ENCODE measurements at places on chromosomes 3 and 15. TPM values are rescaled to one million over a fixed set of nuclear protein-coding genes. Genes with fewer than 3 reads are reported as not detected.

DNAJC13 gene
- 30.5 TPM for total RNA-seq

TRPM1 gene
- total RNA-seq = not detected

CYP1A2 gene
- not detected for total RNA-seq

RTP1 gene
- not detected for total RNA-seq

CYP8B1 gene
- total RNA-seq = not detected

CDHR4 gene
- total RNA-seq = not detected

RTP4 gene
- total RNA-seq = 8.0 TPM

NDUFB5 gene
- total RNA-seq = 23.9 TPM

CPN2 gene
- total RNA-seq = not detected

GRCh38 chr3:190558316-190558715, 44.4 kb downstream of the IL1RAP start:
- DNase-seq = no peak

DNA sequence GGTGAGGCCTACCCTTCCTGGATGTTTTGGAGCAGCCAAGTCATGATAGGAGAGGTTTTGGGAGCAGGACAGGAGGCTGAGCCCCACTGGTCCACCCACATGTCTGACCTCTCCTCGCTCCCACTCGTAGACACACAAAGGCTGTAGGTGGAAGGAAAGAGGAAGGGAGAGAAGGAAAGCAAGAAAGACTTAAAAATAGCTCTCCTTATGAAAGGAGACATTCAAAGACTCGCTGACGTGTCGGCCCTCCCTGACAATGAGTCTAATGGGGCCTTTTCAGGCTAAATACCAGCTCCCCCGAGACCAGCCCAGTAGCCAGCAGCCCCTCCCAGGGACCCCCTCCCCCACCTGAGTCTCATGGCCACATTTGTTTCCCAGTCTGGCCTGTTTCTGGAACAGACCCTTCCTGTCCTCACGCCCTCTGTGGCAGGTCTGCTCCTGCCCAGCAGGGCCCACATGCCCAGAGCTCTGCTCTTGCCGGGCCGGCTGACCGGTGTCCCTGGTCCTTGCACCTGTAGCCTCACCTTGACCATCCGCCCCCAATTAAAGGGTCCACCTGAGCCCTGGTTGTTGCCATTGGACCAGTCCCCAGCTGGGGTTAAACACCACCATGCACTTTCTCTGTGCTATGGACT, 49.3 kb downstream of the FGD5 start:
- DNase-seq = no peak

DNA sequence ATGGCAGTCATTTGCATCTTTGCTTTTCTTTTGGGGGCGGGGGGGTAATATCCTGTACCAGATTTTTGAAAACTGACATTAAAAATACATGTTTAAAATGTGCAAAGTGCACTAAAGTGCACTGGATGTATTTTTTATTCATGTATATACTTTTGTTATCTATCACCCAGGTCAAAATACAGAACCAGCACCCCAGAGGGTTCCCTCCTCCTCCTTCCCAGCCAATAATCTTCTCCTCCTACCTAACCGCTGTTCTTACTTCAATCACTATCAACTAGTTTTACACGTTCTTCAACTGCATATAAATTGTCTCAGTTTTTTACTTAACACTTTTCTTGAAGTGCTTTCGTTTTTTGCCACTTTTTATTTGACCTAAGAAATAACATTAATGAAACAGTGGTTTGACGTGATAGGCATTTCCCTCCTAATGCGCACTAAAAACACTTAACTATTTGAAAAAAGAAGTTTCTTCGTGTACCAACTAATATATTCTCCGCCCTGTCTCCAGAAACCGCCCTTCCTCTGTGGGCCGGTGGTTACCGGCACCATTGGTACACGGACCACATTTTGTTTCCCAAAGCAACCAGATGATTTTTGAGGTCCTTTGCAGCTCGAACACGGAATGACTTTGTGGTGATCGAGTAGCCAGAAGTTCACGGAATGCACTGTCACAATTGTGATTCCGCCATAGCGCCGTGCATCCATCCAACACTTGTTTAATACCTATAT, 836 bp upstream of the AKAP13 start:
- DNase-seq = peak; percentile 82

GRCh38 chr3:10575601-10576160, 70.3 kb upstream of the ATP2B2 start:
- DNase-seq = no peak

GRCh38 chr15:85100186-85100937, 118.7 kb downstream of the PDE8A start:
- peak; percentile 50 for DNase-seq

DNA sequence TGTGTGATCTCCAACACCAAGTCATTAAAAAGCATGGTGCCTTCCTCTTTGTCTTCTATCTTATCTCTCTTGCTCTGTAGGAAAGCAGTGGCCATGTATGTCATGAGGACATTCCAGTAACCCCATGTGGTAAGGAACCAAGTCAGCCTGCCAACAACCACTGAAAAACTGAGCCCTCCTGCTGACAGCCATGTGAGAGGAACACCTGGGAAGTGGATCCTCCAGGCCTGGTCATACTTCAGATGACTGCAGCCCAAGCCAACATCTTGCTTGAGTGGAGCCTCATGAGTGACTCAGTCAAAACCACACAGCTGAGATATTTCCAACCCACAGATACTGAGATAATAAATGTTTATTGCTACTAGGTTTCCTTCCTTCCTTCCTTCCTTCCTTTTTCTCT, 597.3 kb downstream of the ZIC1 start:
- DNase-seq = no peak

GRCh38 chr3:125271127-125271526, 58.6 kb upstream of the SLC12A8 start:
- DNase-seq = no peak

GRCh38 chr15:72902245-72902918, 118.8 kb upstream of the ADPGK start:
- DNase-seq = no peak

DNA sequence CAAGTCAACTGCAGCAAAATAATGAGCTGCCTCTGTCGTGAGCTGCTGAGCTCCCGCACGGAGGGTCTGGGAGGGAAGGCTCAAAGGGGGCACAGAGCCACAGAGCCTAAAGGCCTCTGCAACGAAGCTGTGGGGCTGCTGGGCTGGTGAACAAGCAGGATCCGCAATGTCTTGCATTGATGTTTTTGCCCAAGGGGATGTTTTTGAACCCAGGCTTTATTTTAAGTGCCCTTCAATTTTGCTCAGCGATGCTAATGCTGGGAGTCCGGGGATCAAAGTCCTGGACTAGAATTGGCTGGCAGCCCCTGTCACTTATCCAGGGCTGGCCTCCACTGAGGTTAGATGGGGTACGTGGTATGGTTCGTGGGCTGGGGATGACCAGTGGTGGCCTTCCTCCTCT, 240.0 kb downstream of the VPS13C start:
- DNase-seq = no peak

- no peak for DNase-seq
These were observed 47.6 kb downstream of the RHCG start for GRCh38 chr15:89448825-89449224.

DNA sequence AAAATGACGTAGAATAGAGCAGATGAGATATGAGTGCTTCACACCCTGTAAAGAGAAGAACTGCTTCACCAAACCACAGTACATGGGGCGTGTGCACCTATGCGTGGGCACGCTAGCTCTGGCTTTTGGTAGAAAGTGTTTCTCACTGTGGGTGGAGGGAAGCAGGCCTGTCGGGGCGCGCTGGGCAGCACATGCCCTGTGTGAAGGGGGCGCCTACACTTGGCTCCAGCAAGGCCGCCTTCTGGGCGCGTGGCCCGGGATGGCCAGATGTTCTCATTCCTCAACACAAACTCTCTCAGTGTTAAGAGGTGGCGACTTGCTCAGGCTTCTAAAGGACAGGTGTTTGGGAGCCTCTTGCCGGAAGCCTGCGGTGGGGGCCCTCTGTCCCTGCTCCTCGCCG, 90.0 kb downstream of the FBLN2 start:
- no peak for DNase-seq

DNA sequence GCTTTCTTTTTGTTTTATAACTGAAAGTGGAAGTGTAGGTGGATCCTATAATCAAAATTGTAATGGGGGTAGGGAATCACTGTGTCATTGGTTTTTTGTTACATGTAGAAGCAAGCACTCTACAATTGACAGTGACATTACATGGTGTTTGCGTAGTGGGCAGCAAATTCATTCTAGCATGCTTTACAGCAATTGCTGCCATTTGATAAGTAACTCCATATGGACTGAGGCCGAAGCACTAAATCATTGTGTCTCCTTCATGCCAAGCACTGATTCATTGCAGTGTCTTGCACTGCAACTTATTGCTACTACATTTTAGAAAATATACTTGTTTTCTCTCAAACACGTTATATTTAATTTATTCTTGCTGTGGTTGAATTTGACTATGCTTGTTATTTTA, 933.9 kb downstream of the NSUN3 start:
- no peak for DNase-seq

DNA sequence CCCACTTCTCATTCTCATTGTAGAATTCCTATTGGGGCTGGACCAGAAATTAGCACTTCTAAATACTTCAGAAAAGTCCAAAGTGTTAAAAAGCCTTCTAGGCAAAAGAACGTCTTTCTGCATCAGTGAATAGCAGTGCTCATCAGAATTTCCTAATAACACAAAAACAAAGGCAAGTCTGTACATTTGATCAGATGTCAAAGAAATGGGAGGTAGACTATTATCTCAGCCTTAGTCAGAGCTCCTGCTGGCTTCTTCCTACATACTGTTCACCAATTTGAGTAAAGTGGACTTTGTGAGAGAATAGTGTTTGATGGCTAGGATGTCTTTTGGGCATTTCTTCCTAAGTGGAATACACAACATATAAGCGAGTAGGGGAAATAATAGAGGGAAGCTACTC, 48.7 kb downstream of the FOXB1 start:
- DNase-seq = no peak

GRCh38 chr3:12423918-12424630, 60.2 kb upstream of the TSEN2 start:
- no peak for DNase-seq

DNA sequence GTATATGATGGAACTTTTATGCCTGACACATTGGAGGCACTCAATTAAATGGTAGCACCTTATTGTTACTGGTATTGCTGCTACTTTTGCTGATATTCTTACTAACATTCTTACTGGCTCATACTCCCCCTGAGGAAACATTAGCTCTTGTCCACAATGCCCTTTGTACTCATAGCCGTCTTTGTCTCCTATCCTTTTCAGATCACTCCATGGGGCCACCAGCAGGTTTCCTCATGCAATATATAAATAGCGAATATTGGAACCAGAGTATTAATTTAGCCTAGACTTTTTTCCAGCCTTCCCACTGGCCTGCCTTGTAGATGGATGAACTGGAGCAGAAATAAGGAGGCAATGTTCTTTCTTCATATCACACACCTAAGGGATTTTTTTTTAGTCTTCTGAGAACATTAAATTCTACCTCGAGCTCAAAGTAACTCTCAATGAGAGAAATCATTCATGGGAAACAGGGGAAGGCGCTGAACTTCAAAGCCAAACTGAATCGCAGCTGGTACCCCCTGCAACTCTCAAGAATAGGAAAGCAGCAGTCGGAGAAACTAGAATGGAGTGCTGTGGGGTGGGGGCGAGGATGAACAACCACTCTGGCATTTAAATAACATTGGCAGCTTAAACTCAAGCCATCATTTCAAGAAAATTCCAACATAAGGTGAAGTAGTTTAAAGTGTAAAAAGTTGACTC, 300.3 kb downstream of the TAFA4 start:
- DNase-seq = no peak

DNA sequence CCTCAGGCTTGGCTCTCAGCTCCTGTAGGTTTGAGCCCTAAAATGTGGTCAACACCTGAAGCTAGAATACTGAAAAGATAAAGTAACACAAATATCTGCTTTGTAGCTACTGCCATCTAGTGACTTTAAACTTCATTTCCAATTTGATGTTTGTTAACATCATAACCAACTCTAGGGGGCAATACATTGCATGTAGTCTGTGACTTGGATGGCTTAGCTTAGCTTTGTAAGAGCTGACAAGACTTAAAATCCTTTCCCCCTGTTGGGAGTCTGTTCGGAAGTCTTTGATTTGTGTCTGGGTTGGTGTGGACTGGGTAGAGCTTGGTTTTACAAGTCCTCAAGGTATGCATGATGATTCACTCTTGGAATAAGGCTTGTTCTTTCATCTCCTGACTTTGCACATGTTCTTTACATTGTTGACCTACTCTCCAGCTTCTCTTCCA, 51.7 kb downstream of the SCN11A start:
- peak; percentile 55 for DNase-seq

GRCh38 chr3:15108082-15108545, 9.2 kb upstream of the RBSN start:
- peak; percentile 89 for DNase-seq

- peak; percentile 15 for DNase-seq
These were observed 985 bp downstream of the VPS13C start for GRCh38 chr15:62059108-62059815.

DNA sequence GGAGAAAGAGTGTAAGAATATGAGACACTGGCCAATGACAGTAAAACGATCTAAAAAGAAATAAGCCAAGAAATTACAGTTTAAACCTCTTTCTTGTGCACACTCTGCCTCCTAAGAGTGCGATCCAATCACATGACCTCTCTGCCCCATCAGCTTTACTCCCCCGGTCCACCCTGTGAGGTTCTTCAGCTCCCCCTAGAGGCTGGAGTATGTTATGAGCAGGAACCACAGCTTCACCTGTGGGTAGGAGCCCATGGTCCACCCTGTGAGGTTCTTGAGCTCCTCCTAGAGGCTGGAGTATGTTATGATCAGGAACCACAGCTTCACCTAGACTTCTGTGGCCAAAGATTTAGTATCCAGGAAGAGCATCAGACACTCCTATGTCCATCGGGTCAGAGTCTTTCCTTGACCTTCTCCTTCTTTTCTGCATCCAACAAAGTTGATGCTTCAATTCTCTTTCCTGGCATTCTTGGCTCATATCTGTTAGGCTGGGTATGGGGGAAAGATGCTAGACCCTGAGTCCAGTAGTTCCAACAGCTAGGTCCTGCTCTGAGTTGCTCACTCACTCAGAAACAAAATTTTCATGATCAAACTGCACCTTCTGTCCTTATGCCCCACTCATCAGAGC, 164.0 kb downstream of the MINAR1 start:
- DNase-seq = peak; percentile 70

DNA sequence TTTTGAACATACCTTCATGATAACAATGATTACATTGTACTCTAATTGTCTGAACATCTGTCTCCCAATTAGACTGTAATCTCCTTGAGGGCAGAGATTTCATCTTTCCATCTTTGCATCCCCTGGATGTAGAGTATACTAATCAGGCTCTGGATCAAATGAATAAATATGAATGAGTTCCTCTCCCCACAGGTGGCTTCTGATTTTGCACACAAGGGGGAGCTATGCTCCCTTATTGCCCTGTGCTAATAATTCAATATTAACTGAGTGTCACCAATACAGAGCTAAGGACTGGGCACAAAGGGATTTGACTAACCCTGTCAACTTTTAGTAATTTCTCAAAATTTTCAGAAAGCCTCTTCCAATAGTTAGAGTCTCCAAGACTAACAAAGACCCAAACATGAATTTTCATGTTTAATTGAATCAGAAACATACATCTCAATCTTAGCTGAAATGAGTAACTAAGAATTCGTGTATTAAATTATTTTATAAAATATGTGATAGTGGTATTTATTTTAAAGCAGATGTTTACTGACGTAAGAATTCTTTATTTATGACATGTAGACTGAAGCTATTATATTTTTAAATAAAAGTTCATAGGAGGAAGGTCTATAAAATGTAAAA, 3.0 kb downstream of the DUOXA1 start:
- no peak for DNase-seq

Measured in natural killer cell (primary cell).